ENCODE measurements at places on chromosomes 2 and 18.

DNA sequence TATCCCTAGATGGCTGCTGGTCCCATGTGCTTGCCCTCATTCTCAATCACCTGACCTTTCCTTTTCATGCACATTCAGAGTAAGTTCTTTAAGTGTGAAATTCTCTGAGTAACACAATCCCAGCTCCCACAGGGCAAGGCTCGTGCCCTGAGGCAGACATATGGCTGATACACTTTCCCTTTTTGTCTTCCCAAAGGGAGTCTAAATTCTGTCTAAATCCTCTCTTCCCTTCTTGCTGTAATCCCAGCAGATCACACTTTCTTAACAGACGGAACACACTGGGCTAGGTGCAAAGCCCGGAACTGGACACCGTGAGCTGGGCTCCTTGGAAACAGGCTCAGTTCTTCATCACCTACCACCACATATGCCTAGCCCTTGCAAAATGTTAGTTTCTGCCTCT lies 147.6 kb downstream of the GALNT14 start:
- DNase-seq: no peak

DNA sequence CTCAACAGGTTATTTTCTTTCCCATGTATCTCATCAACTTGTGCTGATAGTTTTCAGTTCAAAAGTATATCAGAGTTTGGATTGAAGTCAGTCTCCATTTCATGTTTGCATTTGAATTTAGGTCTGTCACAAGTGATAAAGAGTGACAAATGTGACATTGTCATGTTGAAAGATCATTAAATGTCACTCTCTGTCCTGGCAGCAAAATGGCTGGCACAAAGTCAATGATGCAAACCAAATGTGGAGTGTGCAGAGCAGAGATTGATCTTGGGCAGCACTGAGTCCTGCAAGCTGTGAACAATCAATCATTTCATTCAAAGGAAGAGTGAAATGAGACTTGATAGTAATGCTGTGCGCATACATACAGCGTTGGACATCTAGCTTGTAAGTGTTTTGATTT lies 421.8 kb upstream of the CDH7 start:
- DNase-seq: no peak

GRCh38 chr2:187552828-187553681 lies 1.2 kb downstream of the TFPI start:
- DNase-seq: no peak

GRCh38 chr18:46488471-46489213 lies 168.4 kb downstream of the LOXHD1 start:
- no peak for DNase-seq

GRCh38 chr2:46888421-46888952 lies 27.1 kb downstream of the MCFD2 start:
- no peak for DNase-seq

DNA sequence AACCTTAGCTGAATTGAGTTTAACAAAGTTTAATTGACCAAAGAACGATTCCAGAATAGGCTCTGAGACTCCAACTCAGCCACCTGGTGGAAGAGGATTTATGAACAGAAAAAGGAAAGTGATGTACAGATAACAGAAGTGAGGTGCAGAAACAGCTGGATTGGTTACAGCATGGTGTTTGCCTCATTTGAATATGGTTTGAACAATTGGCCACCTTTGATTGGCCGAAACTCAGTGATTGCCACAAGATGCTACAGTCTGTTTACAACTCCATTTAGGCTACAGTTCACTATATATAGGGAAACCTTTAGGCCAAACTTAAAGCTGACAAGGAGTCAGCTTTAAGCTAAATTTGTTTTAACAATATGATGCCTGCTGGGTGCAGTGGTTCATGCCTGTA lies 28.1 kb upstream of the SLC35G4 start:
- DNase-seq: no peak

- no peak for DNase-seq
Measured at GRCh38 chr2:158825021-158825420, 29.9 kb downstream of the DAPL1 start.

Measured in NCI-H2081 (cell line).